ENCODE measurements at places on chromosomes 2 and 18.

DNA sequence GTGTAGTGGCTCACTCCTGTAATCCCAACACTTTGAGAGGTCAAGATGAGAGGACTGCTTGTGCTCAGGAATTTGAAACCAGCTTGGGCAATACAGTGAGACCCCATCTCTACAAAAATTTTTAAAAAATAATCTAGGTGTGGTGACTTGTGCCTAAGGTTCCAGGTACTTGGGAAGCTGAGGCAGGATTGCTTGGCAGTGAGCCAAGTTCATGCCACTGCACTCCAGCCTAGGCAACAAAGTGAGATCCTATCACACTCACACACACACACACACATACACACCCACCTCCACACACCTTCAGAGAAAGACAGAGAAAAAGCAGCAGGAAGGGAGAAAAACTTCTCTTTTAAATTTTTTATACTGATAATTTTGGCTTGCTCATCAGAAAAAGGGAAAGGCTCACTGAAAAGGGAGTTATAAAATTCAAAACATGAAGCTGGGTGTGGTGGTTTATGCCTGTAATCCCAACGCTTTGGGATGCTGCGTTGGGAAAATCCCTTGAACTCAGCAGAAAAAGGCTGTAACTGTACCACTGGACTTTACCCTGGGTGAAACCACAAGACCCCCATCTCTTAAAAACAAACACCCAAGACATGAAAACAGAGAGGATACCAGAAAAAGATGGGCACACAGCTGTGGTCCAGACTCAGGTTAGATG lies 25.7 kb downstream of the FAM168B start:
- no peak for DNase-seq

- DNase-seq = no peak
Observed at GRCh38 chr2:174335254-174335987, 667 bp downstream of the SP9 start.

DNA sequence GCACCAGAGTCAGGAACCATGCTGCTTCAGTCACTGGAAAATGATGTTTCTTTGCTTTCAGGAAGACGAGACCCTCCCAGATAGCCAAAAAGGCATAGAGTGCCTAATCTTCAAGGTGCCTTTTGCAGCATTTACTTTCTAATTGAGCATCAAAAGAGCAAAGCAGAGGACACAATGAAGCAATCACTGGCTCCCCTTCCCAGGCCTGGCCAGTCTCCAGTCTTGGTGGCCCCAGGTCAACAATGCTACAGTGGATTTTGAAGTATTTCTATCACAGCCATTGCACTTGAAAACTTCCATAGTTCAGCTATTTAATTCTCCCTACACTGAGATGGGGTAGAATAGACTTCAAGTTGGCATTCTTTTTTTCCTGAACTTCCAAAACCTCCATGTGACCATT lies 15.4 kb downstream of the ZBTB7C start:
- DNase-seq = no peak

- no peak for DNase-seq
Observed at GRCh38 chr18:35050028-35050546, 8.9 kb downstream of the MAPRE2 start.

- no peak for DNase-seq
Observed at GRCh38 chr18:55573386-55573785, 14.6 kb downstream of the TCF4 start.

DNA sequence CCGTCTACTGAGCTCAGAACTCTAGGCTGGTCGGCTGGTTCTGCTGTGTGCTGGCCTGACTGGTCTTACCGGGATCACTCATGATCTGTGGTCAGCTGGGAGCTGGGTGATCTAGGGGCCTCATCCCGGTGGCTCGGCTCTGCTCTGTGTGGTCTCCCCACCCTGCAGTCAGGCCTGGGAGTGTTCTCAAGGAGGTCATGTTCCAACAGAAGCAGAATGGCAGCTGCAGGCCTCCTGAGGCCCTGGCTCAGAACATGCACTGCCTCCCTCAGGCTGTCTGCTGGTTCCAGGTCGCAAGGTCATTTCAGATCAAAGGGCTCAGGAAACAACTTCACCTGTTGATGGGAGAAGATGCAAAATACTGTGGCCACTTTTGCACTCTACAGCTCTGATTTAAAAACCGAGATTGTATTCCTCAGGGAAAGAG lies 81.1 kb upstream of the RFX8 start:
- DNase-seq = no peak

DNA sequence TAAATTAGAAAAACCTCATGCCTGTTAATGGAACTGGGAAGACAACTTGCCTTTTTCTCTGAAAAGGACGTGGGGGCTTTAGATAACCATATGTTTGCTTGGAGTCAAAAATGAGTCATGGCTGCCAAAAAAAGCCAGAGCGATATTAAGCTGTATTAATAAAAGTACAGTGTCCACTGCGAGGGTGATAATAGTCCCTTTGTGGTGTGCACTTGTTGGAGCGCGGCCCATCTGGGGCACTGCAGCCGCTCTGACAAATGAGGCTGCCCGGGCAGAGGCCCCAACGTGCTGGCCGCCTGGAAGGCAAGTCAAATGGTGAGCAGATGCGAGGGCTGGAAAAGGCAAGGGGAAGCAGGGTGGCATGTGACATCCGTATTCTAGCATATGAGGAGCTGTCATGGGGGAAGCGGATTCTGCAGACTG lies 103.3 kb upstream of the NCK2 start:
- DNase-seq = no peak
